ENCODE measurements at places on chromosomes 7 and 10.

- DNase-seq: no peak
Observed at GRCh38 chr7:33192695-33193291, 63.4 kb downstream of the BBS9 start.

DNA sequence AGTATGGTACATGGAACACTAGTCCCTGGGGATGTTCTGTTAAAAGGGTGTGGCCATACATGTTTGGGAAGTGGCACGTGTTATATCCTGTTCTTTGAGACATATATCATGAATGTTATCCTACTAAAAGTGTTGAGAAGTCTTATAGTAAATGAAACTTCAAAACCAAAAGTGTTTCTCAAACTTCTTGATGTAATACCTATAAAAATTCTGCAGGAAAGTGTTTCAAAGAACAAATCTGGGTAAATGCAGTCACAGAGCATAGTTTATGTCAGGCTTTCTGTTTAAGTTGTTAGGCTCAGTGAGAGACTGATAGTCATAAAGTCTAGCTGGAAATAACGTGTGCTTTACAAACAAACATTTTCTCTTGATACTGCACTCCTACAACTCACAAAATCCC, 273.7 kb downstream of the KIF20B start:
- DNase-seq: no peak

- DNase-seq: no peak
Observed at GRCh38 chr10:65325913-65326312, 1599.9 kb upstream of the LRRTM3 start.

- DNase-seq: no peak
Observed at GRCh38 chr7:157643525-157643970, 306.7 kb downstream of the DNAJB6 start.

GRCh38 chr7:158028290-158028941, 559.2 kb downstream of the PTPRN2 start:
- DNase-seq: no peak

GRCh38 chr7:25949736-25950487, 202.1 kb upstream of the NFE2L3 start:
- DNase-seq: no peak

GRCh38 chr7:50281680-50282445, 22.7 kb upstream of the IKZF1 start:
- DNase-seq: no peak

GRCh38 chr7:36244429-36244828, 91.4 kb downstream of the EEPD1 start:
- DNase-seq: no peak
